M059J (cell line): ENCODE measurements at places on chromosomes 5 and 9. TPM values are rescaled to one million over a fixed set of nuclear protein-coding genes. Genes with fewer than 3 reads are reported as not detected.

Gene PRELID1
- total RNA-seq: 238 and 249 TPM in 2 replicates

Gene NR2F1
- 36.3 and 67.9 TPM in 2 replicates for total RNA-seq

Gene SHC3
- total RNA-seq: 1.2 and 3.2 TPM in 2 replicates

Gene SV2C
- total RNA-seq: not detected in 2 replicates

Gene TLE4
- total RNA-seq: 205 and 307 TPM in 2 replicates

Gene GPR151
- total RNA-seq: not detected in 2 replicates
